ENCODE measurements at places on chromosomes 5 and 9.
A peak's percentile ranks its signal among the peaks of the same experiment; 100 is the strongest.

DNA sequence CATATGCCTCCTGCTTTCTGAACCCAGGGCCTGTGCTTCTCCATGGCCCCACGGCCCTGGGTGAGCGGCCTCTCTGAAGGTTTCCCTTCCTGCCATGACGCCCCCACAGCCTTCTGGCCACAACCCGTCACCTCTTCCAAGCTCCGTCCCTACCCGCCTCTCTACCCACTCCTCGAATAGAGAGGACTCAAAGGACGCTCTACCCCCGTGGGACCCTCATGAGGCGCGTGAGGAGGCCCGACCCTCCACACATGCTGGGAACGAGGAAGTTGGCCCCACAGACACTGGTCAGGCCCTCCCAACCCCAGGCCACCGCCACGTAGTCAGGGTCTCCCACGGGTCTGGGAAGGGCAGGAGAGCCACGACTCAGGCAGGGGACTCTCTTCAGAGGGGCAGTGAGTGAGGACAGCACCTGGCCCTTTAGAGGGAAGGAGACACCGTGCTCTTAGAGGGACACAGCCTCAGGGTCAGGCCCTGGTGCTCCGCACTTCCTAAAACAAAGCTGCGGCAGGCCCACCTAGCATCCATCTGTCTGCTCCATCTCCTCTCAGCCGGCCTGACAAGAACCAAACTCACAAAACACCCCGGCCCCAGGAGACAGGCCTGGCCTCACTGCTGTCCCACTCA is 5.3 kb downstream of the BRD3 start:
- no peak for DNase-seq

DNA sequence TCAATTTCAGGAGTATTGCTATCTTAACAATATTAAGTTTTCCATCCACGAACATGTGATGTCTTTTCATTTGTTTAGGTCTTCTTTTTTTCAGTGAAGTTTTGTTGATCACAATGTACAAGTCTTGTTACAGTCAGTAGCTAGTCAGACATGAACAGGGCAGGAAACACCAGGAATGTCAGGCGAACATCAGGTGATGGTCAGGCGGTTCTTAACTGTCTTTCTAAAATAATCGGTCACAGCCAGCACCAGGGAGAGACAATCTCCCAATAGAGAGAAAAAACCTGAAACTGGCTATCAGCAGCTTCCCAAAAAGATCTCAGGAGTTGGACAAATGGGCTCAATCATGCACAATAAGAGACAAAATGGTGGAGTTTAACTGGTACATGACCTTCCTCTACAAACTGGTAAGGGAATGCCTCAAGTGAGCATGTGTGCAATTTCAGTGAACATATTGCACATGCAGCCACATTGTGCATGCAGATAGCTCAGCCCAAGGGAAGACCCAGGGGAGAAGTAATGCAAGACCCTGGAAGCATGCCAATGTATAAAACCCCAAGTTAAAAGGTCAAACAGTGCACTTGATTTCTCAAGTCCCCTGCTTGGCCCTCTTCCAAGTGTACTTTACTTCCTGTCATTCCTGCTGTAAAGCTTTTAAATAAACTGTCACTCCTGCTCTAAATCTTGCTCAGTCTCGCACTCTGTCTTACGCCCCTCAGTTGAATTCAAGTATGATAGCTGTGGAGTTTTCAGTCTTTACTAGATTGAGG is 176.1 kb upstream of the RASEF start:
- DNase-seq = no peak

DNA sequence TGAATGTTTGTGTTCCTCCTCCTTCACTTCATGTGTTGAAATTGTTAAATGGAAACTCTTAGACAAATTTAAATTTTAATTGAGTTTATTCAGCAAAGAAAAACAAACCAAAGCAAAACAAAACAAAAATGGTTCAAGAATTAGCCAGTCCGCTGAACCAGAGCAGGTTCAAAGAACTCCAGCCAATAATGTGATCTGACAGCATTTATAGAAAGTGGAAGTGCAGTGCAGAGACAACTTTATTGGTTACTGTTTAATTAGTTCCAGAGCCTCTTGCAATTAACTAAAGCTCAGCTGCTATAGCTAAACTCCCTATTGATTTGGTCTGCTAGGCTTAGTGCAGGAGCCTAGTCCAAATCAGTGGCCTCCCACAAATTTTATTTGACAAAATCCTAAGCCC is 132.9 kb downstream of the RNF180 start:
- no peak for DNase-seq

DNA sequence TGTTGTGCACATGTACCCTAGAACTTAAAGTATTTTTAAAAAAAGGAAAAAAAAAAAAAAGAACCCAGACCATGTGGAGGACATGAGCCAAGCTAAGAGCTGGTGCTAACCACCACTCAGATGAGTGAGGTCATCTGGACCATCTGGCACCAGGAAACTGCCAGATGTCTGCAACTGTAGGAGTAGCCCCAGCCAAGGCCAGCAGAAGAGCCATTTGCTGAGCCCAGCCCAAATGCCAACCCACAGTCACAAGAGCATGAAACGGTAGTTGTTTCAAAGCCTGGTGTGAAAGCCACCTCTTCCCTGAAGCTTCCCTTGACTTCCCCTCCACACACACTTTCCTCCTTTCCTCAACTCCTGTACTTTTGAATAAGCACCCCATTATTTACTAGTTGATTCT is 69.2 kb upstream of the FCN1 start:
- no peak for DNase-seq

- DNase-seq = no peak
These were observed 42.1 kb downstream of the FOCAD start for GRCh38 chr9:20726144-20726543.

DNA sequence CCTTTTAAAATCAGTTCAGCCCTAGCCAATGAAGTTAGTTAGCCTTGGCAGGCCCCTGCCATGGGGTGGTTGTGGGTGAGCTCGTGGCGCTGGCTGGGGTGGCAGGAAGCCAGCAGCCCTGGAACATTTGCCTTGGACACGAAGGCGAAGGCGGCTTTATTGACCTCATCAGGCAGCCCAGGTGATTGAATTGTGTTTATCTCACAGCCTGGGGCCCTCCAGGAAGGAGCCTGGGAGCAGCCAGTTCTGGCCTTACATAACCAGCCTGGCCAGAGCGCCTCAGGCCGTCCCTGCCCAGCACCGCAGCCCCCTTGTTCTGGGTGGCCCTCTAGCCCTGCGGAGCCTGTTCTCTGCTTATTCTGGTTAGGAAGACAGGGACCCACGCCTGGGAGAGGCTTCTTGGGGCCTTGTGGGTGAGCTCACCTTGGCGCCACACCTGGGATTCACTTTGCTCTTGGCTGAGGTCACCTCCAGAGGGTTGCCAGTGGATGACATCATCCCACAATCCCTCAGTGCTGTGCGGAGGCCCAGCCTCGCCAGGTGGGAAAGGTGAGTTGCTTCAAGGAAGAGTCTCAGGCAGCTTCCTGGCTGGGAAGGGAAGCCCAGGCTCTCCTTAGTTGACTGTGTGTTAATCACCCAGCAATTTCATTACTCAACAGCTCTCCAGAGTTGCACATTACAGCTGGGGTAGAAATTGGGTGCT is 54.4 kb upstream of the RPL26L1 start:
- no peak for DNase-seq

DNA sequence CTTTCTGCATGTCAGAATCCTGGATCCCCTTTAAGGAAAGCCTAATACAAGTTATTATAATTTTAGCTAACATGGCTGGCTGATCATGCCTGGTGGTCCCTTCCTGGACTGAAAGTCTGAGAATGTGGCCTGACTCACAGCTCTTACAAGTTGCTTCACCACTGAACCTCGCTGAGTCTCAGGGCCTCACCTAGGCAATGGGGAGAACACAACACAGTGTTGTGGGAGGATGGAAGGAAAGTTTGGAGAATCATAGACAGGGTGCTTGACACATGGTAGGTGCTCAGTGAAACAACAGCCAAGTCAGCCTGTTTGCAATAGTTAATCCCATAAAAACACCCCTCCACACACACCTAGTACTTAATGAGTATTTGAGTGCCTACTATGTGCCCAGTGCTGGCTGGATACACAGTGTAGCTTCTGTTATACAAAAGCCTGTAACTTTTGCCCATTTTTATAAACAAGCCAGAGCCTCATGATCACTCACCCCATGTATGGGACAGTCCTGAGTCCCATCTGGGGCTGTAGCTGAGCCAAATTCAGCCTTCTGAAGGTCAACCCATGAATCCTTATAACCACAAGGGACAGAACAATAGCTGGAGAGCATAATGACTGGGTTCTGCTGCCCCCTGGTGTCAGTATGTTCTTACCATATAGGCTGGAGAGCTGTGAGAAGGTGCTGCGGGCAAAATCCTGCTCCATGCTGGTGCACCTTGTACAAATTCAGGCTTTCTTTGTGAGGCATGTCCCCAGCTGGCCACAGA is 3.9 kb downstream of the ACSL6 start:
- DNase-seq = peak; percentile 73

DNA sequence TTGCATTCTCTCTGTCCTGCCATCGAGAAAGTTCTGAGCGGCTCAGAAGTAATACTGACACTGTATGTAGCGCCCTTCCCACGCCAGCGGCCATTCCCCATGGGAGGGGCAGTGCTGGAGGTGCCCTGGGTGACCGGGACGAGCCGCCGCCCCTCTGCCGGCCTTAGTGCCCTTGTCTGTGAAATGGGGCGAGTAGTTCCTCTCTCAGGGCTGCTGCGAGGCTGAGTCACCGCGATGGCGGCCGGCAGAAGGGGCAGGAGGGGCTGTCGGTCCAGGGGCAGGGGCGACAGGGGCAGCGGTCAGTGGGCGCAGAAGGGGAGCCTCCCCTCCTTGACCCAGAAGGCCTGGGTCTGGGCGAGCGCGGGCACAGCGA is 148.9 kb downstream of the GAPVD1 start:
- DNase-seq = no peak

DNA sequence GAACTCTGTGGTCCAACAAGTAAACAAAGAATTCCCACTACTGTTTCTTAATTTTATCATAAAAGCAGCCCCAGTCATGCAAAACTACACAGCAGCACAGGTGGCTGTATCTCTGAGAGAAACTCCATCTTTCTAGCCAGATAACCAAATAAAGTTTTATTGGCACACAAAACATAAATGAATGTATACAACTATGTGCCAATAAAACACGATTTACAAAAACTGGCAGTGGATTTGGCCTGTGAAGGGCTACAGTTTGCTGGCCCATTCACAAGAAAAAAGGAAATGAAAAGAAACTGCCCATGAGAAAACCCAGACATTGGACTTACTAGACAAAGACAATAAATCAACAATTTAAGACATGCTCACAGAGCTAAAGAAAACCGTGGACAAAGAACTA is 10.6 kb downstream of the FBXL17 start:
- DNase-seq = no peak

GRCh38 chr5:116695681-116696080 is 121.1 kb upstream of the SEMA6A start:
- DNase-seq = no peak

GRCh38 chr9:72440992-72441847 is 76.2 kb upstream of the ZFAND5 start:
- DNase-seq = no peak

- peak; percentile 33 for DNase-seq
These were observed 1.2 kb upstream of the PURA start for GRCh38 chr5:140112685-140113179.

DNA sequence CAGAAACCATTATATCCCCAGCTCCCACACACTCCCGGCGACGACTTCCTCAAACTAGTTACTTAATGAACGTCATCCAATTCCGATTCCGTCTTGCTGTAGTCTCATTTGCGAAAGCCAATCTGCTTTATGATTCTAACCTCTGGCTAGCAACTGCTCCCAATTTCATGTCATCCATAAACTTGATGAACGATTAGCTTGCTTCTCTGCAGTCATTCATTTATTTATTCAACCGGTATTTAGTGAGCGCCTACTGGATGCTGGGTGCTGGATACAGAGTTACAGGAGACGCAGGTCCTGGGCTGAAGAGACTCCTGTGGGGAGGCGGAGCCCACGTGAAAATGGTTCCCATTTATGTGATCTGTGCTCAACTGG is 46.2 kb downstream of the TSPAN17 start:
- no peak for DNase-seq

DNA sequence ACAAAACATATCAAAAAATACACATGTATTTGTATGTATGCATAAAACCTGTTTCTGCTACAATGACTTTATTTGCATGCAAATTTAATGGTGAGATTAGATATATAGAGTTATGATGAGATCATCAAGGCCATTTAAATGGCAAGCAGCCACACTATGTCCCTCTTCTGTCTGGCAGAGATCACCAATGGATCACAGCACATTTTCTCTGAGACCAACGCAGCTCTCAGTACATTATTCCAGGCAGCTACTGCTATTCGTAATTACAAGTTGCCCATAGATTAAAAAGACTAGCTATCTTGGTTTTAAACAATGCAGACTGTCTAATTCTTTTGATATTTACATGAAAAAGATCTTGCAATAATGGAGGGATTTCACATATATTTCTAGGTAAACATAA is 629.5 kb downstream of the PDE4D start:
- no peak for DNase-seq

DNA sequence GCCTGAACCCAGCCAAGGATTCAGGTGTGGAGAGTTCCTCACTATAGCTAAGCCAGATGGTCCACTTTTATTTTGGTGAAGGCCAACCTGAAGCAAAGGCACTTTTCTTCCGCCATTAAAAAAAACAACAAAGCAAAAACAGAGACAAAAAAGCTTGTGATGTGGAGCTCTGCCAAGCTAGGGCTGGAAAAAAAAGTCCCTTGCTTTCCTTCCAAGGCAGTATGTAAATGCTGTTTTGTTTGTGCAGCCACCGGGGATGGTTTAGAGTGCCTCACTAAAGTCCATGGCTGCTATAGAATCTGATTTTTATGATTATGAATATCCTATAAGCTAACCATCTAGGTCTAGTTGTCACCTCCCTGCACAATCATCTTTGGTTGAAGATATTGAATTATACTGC is 14.9 kb downstream of the MEGF10 start:
- DNase-seq = no peak

- DNase-seq = no peak
These were observed 316.3 kb upstream of the ARRDC3 start for GRCh38 chr5:91699429-91699828.

- DNase-seq = no peak
These were observed 60.0 kb downstream of the PSMB7 start for GRCh38 chr9:124355039-124355940.

- no peak for DNase-seq
These were observed 70.7 kb upstream of the CPLX2 start for GRCh38 chr5:175800656-175801081.

GRCh38 chr9:121857928-121858327 is 206.5 kb downstream of the DAB2IP start:
- no peak for DNase-seq
